ENCODE measurements at places on chromosomes 3 and 15.
A peak's percentile ranks its signal among the peaks of the same experiment; 100 is the strongest.

- no peak for DNase-seq
These were observed 1.2 kb downstream of the LARP6 start for GRCh38 chr15:70852501-70853317.

GRCh38 chr15:40239404-40239692, 485 bp downstream of the PAK6 start:
- no peak for DNase-seq

DNA sequence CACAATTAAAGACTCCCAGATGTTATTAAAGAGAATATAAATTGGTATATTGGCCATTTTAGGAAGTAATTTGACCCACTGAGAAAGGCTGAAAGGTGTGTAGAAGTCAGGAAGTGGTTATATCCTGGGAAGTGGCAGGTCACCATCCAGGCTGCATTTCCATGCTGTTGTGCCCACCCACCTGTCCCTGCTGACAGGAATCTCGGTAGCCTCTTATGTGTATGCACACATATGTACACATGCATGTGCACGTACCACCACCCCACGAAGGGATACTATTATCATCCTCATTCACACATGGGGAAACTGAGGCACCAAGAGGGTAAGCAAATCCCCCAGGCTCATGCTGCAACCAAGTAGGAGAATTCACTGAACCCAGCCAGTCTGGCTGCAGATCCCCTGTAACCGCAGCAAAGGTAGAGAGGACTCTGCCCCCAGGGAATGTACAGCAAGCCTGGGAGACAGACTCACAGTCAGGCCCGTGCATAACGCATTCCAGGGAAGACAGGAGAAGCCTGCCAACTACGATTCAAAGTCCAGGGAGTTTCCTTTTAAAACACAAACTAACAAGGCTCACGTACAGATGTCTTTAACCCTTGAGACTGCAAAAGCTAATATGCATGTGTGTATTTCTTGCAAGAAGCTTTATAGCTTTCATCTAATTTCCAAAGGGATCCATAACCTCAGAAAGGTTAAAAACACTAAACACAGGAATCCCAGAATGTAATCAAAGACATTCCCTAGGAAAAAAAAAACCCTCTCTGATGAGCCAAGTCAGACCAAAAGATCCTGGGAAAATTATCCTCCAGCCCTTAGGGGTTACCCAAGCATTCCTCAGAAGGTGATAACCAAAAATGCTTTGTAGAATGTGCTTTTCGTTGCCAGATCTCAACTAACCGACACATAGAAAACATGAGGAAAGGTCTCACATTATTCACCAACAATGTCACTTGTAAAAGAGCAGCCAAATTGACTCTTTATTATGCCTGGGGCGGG, 129.6 kb downstream of the ADAMTS17 start:
- no peak for DNase-seq

GRCh38 chr3:184726497-184726896, 14.6 kb upstream of the MAGEF1 start:
- DNase-seq: no peak

DNA sequence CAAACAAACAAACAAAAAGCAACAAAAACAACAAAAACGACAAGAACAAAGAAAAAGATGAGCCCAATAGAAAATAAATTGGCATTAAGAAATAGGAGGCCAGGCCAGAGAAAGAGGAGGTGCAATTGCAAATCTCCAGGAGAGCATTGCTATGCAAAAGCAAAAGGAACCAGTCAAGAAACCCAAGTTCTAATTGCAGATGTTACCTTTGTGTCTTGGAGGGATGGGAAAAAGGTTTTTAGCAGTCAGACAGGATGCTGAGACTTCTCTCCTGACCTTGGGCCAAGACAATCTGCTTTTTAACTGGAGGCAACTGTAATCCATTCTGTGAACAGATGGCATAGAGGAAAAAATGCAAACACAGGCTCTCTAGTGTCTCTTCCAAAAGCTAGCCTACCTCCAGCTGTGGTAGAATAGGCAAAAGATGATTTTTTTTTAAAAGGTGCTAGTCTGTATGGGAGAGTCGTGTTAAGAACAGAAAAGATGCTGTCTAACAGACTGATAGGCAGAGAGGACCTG, 56.4 kb downstream of the LSAMP start:
- no peak for DNase-seq

DNA sequence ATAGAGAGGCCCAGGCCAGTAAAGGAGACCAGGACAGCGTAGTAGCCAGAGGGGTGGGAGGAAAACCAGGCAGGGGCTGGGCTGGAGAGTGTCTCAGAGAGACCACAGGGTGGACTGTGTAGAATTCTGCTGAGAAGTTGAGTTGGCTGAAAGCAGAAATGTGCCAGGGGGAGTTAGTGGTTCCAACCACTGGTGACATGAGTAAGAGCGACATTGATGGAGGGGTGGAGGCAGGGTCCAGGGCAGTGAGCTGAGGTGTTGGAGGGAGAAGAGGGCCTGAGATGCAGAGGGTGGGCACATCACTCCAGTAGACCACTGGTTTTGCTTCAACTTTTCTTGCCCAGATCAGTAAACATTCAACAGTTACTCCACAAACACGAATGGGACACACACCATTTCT, 106.5 kb downstream of the ASB7 start:
- DNase-seq: no peak

- no peak for DNase-seq
These were observed 93.8 kb downstream of the FHIT start for GRCh38 chr3:61157414-61157813.

DNA sequence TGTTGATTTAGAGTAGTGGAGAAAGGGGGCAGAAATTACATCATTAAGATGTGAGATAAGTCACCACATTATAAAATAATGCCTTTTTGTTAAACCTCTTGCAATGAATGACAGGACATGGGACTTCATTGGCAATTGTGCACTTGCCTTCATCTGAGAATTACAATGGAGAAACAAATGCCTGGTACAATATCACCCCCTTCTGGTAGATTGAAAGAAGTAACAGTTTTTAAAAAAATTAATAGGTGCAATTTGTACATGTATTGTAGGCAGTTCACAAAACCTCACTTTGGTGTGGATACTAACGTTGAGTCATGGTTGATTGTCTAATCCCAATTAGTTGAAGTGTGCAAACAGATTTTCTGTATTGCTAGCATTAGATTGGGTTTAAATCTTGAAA, 4.6 kb upstream of the P2RY14 start:
- DNase-seq: peak; percentile 15

DNA sequence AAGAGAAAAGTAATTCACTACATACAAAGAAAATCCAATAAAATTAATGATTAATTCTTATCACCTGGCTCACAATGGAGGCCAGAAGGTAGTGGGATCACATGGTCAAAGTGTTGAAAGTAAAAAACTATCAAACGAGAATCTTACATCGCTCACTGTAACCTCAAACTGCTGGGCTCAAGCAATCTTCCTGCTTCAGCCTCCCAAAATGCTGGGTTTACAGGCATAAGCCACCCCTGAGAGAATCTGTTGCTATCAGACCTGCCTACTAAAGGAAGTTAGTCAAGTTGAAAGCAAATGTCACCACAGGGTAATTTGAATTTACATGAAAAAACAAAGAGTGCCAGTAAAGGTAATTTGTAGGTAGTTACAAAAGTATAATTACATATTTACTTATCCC, 103.3 kb downstream of the PCCB start:
- no peak for DNase-seq

- DNase-seq: no peak
These were observed 10.1 kb downstream of the PRR23E start for GRCh38 chr3:127203024-127203423.

GRCh38 chr3:16064642-16065414, 109.7 kb upstream of the GALNT15 start:
- DNase-seq: no peak

GRCh38 chr15:89490081-89490813, 6.1 kb downstream of the RHCG start:
- DNase-seq: no peak

- DNase-seq: no peak
These were observed 882.8 kb downstream of the NAALADL2 start for GRCh38 chr3:175741951-175742350.

- DNase-seq: no peak
These were observed 97.8 kb upstream of the MEF2A start for GRCh38 chr15:99467853-99468464.

GRCh38 chr3:138937690-138938055, 9.3 kb downstream of the FOXL2 start:
- no peak for DNase-seq

DNA sequence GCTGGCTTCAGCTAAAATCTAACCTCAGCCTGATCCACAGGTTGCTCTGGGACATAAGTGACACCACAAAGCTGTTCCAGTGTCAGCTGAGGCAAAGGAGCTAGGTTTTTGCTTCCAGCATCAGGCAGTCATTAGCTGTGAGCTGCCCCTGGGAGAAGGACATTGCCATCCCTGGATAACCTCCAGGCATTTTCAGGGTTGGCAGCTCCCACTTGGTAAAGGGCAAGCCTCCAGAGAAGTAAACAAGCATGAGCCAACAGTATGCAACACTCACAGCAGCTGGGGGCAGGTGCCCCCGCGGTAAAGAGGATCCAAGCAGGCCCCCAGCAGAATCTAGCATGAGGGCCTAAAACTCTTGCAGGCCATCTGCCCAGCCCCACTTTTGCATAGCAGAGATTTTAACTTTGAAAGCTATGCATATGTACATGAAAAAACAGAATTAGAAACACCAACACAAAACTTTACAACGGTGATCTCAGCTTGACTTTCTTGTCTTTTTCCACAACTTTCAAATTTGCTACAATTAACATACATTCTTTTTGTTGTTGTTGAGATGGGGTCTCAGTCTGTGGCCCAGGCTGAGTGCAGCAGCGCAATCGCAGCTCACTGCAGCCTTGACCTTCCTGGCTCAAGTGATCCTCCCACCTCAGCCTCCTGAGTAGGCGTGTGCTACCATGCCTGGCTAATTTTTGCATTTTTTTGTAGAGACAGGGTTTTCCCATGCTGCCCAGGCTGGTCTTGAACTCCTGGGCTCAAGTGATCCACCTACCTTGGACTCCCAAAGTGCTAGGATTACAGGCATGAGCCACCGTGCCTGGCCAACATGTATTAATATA, 83.8 kb upstream of the TPM1 start:
- DNase-seq: no peak

GRCh38 chr15:67413770-67414390, 107.1 kb upstream of the C15orf61 start:
- DNase-seq: no peak

DNA sequence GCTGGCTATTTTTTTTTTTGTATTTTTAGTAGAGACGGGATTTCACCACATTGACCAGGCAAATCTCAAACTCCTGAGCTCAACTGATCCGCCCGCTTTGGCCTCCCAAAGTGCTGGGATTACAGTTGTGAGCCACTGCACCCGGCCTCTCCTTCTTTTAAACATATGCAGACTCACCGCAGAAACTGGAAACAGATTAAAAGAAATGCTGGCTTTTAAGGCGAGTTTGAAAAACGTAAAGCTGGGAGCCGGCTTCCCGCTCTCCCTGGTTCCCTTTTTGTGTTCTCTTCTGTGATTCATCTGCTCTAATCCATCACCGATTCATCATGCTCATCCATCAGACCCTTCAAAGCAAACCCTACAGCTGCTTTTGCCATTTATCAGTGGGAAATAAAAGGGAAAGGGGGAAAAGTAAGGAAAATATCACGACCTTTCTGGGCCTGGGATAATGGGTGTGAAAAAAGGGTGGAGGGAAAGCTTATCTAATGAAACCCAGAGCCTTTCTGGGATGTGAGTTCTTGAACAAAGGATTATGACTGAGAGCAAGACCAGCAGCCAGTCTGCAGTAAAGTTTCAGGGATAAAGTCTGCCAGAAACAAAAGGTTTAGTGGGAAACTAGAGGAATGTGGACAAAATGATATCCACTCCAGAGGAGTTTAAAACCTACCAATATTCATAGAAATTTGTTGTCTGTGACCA, 92.3 kb upstream of the LRIG1 start:
- DNase-seq: no peak

DNA sequence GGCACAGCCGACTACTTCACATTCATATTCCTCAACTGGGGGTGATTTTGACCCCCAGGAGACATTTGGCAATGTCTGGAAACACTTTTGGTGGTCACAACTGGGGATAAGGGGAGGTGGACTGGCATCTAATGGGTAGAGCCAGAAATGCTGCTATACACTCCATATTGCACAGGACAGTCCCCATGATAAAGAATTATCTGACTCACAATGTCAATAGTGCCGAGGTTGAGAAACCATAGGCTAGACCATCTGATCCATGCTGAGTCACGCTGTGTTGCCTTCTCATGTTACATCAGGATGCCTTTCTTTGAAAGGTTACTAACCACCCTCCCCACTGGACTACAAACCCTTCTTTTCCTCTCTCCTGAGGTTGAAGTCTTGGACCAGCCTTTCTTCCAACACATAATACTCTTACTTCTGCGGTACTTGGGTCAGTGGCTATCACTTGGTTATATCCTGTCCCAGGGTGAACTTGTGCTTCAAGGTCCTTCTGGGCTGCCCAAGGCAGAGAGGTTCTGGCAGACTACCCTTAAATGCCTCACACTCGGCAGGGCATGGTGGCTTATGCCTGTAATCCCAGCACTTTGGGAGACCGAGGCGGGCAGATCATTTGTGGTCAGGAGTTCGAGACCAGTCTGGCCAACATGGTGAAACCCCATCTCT, 68.8 kb downstream of the CTNNB1 start:
- DNase-seq: no peak

DNA sequence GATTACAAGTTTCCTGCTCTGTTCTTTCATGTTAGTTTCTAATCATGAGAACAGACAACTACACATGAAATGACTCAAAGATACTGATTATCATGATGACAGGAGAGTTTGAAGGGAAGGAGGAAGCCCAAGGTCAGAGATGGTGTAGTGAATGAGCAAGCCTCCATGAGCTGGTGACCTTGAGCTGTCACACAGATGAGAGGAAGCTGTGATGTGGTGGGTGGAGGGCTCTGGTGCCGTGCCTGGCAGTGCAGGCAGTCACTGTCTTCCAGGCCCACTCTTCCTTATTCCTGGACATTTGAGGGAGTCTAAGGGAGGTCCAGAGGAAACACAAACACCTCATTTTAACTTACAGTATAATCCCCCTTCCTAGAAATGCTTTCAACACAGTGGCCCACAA, 133.4 kb upstream of the ROPN1 start:
- DNase-seq: no peak

DNA sequence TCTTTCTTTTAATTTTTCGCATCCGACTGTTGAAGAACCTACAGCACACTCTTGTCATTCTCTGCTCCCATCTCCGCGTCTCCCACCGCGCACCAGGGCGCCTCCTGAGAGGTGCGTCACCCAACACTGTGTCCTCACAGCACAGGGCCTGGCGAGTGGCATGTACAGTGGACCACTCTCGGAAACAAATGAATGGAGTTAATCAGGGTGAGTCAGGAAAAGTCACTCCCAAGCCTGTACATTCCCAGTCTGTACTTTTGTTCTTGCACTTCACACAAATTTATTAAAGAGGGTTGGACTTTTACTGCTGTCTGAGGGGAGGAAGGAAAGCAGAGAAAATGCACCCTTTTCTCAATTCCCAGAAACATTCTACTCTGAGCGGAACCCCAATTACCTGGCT, 625 bp downstream of the COL6A6 start:
- DNase-seq: no peak

Measured in GM12892 (cell line).